ENCODE measurements at places on chromosomes 1 and 21.

GRCh38 chr1:21397813-21398188 lies 42.1 kb upstream of the NBPF3 start:
- DNase-seq = no peak

DNA sequence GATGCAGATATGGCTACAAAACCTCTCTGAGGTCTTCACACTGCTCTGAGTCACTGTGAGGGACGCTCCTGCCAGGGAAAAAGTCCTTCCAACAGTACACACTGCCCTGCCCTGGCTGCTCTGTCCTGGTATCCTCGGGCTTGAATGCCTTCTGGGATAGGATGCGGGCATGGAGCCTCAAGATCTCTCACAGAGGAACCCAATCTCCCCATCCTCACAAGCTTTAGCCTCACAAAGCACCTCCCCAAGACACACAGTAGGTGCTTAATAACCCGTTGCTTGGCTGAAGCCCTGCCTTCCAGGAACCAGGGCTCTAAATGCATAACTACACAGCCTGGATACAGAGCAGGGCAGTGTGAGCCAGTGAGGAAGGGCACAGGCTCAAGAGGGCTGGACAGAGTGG lies 9.2 kb downstream of the RAP1GAP start:
- no peak for DNase-seq

- DNase-seq = no peak
These were observed 18.1 kb downstream of the LRIF1 start for GRCh38 chr1:110945626-110946025.

GRCh38 chr1:62317021-62317768 lies 2.0 kb downstream of the KANK4 start:
- DNase-seq = no peak

GRCh38 chr1:39892601-39893595 lies 8.8 kb downstream of the MYCL start:
- peak; percentile 71 for DNase-seq

DNA sequence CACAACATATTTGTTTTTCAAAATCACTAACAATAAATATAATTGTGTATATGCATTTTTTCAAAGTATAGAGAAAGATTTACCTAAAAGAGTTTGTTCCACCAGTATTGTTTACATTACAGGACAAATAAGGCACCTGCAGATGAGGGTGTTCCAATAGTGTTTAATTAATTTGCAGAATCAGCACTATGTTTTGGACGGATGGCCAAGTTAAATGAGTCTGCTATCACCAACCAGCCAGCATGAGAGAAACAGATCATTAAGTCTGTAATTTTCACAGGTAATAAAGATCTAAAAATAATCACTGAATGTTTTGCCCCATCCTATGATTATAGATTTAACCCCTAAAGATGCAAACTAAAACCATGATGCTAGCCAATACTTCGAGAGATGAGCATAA lies 2247.0 kb downstream of the NCAM2 start:
- DNase-seq = no peak

DNA sequence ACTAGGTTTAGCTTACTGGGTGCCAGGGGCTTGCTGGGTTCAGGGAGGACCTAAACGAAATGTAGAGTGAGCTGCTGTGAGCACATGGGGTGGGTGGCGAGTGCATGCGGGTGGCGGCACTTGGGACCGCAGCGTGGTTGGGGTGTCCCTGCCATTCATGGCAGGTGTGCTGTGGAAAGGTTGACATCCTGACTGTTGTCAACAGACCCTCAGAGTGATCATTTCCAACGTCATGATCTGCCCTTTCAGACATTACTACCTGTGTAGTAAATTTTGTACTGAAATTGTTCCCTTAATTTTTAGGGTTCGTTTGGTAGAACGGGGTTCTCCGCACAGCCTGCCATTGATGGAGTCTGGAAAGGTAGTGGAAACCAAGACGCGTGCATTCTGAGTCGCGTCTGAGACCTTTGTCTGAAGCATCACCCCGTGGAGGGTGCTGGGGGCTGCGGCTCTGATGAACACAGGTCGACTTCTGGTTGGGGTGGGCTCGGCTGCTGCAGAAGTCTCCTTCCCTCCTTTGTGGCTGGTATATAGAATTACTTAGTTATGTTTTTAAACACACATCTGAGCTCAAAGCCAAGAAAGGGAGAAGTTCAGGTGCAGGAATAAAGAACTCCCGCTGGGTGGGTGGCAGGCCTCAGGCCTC lies 43.3 kb downstream of the S100B start:
- no peak for DNase-seq

DNA sequence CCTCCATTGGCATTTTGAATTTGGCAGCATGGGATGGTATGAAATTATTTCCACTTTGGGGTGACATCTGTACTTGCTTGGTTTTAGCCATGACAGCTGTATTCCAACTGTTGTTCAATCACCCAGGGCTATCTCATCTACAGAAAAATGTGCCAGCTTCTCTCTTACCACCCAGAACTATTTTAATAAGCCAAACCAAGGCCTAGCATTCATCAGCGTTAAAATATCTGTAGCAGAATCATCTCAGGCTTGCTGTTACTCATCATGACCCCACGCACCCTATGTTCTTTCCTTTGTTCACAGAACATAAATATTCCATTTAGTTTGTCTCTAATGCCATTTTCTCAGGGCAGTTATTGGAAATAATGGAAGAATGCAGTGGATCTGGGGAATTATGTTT lies 49.8 kb downstream of the GIPC2 start:
- DNase-seq = no peak

- DNase-seq = no peak
These were observed 8.6 kb downstream of the COL6A1 start for GRCh38 chr21:45990049-45990711.

DNA sequence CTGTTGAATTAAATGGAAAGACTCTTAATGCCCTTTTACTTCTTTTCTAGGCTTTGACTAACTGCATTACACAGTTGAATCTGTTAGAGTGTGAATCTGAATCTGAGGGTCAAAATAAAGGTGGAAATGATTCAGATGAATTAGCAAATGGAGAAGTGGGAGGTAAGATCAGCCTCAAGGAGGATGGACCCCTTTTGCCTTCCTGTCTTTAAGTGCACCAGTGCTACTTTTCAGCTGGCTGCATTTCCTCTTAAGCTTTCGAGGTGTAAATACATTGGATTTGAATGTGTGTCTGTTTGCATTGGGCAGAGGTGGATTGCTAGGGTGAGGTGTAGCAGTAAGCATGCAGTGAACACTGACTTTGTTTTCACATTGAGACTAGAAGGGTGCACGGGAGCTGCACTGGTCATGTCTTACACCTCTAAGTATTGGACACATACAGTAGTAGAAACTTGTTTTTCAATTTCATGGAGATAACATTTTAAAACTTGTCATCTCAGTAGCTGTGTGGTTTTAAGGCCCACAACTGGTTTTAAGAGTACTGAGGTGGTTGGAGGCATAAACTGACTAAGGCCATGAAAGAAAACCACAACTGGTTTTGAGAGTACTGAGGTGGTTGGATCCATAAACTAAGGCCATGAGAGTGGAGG lies 35.4 kb downstream of the MIA3 start:
- DNase-seq = no peak

GRCh38 chr1:79128722-79129121 lies 122.2 kb upstream of the ADGRL4 start:
- peak; percentile 17 for DNase-seq

GRCh38 chr1:33918368-33918767 lies 54.5 kb downstream of the HMGB4 start:
- peak; percentile 49 for DNase-seq

DNA sequence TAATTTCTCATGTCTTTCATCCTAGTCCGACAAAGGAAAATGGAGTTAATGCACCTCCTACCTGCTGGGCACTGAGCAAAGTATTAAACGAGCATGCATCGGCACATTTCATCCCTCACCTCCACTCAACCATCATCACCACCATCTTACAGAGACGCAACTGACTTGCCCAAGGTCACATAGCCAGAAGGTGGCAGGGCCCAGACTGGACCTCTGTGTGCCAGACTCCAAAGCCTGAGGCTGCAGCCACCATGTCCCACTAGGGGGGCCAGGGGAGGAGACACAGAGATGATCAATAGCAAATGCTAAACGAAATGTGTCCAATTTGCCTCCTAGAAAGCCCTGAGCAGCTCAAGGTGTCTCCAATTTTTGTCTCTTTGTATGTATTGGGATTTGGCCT lies 163.7 kb upstream of the EDN2 start:
- DNase-seq = no peak

- no peak for DNase-seq
These were observed 43.0 kb downstream of the ATP6V1G3 start for GRCh38 chr1:198497326-198498102.

- no peak for DNase-seq
These were observed 24.1 kb downstream of the SMYD3 start for GRCh38 chr1:246482805-246483568.

DNA sequence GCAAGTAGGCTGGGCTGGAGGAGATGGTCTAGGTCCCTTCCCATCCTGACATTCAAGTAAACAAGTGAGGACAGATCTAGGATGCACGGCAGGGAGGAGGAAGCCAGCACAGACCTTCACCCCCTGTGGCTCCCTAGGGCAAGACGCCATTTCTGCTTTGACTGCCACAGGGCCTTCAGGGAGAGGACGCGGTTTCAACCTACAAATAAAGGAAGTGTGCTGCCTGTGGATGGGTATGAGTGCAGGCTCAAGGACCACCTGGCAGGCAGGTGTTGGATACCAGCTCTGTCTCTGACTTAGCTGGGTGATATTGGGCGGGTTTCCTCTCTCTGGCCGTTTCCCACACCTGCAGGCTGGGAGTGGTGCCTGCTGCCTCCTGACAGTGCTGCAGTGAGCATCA lies 16.2 kb downstream of the SLC2A1 start:
- DNase-seq = no peak

GRCh38 chr1:169681140-169681539 lies 30.3 kb downstream of the SELL start:
- no peak for DNase-seq

GRCh38 chr1:10901091-10901890 lies 104.8 kb upstream of the CASZ1 start:
- DNase-seq = peak; percentile 40
